ENCODE measurements at places on chromosomes 16 and 17.
A peak's percentile ranks its signal among the peaks of the same experiment; 100 is the strongest.

DNA sequence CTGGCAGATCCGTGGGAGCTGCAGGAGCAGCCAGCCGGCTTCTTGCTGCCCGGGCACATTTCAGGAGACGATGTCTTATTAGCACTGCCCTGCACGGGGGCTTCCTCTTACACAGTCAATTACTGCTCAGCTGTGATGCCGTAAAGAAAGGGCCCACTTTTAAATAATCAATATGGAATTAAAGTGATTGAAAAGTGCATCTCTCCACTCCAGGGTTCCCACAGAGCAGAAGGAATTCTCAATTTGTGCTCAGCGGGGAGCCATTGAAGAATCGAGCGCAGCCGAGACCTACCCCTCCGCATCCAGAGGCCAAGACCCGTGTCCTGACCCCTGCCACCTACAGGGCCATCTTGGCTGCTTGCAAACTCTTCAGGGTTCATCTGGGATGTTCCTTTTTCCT lies 399.4 kb upstream of the C16orf82 start:
- DNase-seq, result no peak

GRCh38 chr17:41382394-41382793 lies 288 bp upstream of the KRT34 start:
- no peak for DNase-seq

GRCh38 chr17:76870377-76870714 lies 2.1 kb downstream of the MGAT5B start:
- DNase-seq, result no peak

- DNase-seq, result no peak
Observed at GRCh38 chr16:66930189-66930588, 4.0 kb downstream of the CIAO2B start.

- no peak for DNase-seq
Observed at GRCh38 chr16:57611706-57612105, 16.7 kb upstream of the ADGRG1 start.

GRCh38 chr17:78722246-78722761 lies 59.8 kb downstream of the CYTH1 start:
- DNase-seq, result no peak

- DNase-seq, result no peak
Observed at GRCh38 chr17:28404812-28405570, 1.0 kb downstream of the SLC46A1 start.

- no peak for DNase-seq
Observed at GRCh38 chr17:39325528-39326240, 75.7 kb downstream of the FBXL20 start.

- no peak for DNase-seq
Observed at GRCh38 chr16:51159865-51160264, 8.8 kb upstream of the SALL1 start.

DNA sequence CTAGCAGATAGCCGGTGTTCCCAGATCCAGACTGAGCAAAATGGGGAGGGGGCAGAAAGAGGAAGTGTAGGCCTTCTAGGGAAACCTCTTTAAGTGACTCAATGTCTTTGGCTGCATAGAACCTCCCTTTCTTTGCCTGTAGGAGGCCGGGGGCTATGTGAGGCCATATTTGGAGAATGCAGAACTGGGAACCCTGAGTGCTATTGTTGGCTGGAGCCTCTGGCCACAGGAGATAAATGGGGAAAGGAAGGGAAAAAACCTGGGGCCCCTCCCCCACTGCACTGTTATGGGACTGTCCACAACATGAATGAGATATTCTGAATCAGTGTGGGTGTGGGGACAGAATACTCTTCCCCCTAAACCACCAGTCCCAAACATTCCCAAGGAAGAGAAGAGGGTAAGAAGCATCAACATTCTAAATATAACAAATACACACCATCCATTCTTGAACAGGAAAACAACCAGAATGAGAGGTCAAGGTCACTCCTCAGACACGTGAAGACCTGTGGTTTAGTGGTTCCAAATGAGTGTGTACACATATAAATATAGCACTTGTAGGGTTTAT lies 2.4 kb downstream of the VPS25 start:
- DNase-seq, result no peak

DNA sequence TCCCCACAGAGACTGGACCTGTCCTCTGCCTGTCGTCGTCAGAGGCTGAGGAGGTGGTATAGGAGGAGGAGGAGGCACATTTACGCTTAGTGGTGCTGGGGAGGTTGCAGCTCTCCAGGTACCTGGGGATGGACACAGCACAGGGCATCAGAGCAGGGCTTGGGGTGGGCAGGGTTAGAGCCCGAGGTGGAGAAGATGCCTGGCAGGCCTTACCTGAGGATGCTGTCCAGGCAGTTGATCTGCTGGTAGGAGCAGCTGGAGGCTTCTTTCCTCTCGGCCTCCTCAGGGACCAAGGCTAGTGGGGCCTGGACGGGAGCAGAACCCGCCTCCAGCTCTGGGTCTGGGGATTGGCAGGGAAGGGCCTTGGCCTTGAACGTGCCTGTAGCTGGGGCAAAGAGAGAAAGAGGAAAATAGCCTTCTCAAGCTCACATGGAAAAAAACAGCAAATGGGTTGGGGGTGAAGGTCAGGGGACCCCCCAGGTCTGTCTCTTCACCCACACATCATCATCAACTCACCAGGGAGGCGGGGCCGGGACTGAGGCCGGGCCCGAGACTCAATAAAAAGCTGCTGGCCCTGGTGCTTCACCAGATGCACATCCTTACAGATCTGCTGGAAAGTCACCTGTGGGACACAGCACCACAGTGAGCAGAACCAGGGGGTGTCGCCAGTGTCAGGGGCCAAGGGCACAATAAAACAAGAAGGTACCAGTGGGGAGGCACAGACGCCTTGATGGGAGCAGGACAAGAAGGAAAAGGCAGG lies 5.6 kb downstream of the PER1 start:
- DNase-seq, result no peak

DNA sequence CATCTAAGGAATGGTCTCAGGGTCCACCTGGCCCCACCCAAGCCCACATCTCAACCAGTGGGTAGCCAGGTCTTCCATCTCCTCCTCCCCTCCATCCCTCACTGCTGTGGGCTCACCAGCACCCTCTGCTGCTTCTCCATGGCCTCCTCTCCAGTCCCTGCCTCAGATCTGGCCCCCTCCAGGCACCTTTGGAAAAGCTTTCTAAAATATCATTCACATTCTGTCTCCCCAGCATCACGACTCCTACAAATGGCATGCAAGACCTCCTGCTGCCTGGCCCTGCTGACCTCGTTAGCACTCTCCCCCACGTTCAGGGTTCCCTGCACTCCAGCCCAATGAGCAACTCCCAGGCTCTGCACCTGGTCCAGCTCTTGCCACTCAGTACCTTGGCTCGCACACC lies 13.7 kb downstream of the GLP2R start:
- no peak for DNase-seq

DNA sequence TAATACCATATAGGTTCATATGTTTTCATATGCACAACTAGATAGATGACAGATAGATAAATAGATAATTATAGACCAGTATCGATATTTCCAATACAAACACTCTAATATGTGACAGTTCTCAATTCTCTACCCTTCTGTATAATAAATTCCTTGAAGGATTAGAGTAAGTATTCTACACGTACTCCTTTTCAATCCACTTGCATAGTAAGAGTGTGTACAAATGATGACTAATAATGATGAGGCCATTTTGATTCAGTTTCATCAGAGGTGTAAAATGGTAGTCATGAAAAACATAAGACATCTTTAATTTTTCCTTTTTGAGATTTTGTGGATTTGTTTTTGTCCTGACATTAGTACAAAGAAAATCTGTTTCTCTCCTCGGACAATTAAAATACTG lies 188.3 kb upstream of the WSB1 start:
- no peak for DNase-seq

DNA sequence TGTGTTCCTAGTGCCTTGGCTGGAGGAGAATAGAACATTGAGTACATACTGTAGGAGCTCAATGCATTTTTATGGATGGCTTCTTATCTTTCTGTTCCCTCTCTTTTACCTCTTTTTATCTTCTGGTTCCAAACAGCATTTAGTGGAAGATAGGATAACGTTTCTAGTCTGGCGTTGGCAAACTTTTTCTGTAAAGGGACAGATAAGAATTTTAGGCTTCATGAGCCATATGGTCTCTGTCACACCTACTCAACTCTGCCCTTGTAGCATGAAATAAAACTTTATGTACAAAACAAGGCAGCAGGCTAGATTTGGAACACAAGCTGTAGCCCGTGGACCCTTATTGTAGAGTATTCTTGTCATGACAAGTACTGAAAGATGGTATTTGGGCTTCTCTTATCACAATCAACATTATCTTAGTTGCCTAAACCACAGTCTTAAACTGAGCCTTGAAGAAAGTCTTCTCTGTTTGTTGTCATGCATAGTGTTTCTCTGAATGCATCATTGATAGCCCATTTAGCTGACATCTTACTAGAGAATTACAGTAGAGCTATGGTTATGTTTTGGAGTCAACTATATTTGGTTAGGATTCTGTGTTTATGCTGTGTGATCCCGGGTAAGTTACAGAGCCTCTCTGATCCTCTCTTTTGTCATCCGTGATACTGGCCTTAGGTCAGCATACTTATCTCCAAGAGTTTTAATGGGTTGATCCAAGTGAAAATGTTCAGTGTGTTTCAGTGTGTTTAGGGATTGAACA lies 80.2 kb downstream of the HS3ST4 start:
- no peak for DNase-seq

GRCh38 chr17:70168044-70168976 lies 1.0 kb upstream of the KCNJ2 start:
- DNase-seq, result no peak

- DNase-seq, result no peak
Observed at GRCh38 chr16:79074951-79075350, 525.6 kb downstream of the MAF start.

- DNase-seq, result no peak
Observed at GRCh38 chr16:19231881-19232280, 53.6 kb upstream of the CLEC19A start.

DNA sequence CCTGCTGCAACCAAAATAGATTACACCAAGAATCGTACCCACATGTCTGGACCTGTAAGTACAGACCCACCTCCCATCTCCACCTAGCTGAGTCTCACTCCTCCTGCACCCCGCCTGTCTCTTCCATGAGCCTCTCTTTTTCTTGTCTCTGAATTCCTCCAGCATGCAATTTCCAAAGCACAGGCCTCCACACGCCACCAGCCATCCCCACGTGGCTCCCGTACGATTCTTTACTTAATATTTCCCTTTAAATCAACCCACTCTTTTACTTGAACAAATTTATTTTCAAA lies 1.2 kb downstream of the RPH3AL start:
- DNase-seq, result no peak

GRCh38 chr16:46733319-46733830 lies 14.8 kb downstream of the MYLK3 start:
- DNase-seq, result no peak

DNA sequence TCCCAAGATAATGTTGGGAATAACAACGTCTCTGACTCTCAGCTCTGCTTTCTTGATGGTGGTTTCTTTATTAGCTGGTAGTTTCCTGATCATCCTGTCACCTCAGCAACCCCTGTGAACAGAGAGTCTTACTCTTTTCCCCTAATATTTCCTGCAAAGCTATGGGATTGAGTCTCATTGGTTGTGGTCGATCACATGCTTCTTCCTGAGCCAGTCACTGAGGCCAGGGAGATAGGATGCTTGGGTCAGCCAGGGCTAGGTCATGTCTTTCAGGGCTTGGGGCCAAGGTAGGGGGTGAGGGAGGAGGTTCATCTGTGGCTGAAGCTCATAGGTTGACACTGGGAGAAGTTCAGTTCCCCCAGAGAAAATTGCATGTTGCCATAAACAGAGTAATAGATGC lies 114.3 kb downstream of the ABCC1 start:
- no peak for DNase-seq

- no peak for DNase-seq
Observed at GRCh38 chr16:23008041-23008440, 141.2 kb downstream of the USP31 start.

- DNase-seq, result no peak
Observed at GRCh38 chr17:40025991-40026815, 11.0 kb downstream of the CSF3 start.

DNA sequence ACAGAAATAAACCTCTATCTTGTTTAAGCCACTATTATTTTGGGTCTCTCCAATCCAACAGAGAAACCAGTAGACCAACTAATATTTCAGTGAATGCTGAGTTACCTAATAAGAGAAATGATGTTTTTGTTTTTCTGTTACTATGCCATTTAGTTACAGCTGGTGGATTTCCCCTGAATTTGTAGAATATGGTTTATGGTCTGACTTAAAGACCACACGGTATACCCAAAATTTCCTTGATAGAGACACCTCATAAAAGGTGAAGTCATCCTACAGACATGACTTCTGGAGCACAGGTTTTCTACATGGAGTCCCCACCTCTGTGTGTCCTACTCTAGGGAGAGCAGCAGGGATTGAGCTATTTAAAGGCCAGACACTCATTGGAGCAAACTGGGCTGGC lies 13.3 kb downstream of the PIK3R5 start:
- peak; percentile 40 for DNase-seq

GRCh38 chr17:18006495-18007239 lies 32.3 kb downstream of the ATPAF2 start:
- DNase-seq, result no peak

DNA sequence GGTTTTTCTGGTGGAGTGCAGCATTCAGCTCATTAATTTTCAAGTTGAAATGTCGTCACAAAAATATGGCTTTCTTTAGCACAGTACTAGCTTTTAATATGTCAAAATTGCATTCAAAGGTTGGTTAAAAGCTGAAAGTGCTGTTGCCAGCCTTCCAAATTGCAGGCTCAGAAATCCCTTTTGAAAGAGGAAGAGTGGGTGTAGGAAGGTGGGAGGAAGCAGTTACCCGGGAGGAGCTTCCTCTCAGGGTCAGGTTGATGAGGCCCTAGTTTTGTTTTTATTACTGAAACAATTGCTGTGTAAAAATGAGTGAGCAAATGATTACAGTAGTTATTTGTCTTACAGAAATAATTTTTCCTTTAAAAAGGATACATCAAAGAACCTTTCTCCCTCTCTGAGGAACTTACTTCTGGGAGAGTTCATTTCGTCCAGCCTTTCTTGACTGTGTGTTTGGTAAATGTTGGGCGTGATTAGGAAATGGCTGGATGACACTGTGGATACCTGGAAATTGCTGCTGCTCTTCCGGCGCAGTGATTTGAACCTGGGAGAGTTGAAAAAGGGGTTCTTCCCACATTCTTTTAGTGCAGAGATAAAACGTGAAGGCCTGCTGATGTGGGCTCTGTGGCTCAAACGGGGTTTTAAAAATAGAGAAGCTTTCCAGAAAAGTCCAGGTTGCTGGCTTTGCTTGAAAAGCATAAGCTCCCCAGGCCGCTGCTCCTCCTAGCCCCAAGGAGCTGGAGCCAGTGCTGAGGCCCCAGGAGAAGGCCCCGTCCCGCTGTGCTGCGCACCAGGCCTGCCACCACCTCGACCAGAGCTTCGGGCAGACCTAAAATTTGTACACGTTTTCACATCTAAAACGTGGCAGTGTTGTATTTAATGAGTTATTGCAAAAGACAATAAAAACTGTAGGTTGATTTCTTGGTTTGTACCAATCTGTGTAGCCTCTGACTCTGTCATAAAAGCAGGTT lies 41.7 kb downstream of the SEC14L1 start:
- no peak for DNase-seq
